CD4-positive, alpha-beta T cell treated with Interleukin-6 at 100 ng/mL for 8 hours (primary cell): ENCODE measurements at places on chromosomes 16 and 17.

DNA sequence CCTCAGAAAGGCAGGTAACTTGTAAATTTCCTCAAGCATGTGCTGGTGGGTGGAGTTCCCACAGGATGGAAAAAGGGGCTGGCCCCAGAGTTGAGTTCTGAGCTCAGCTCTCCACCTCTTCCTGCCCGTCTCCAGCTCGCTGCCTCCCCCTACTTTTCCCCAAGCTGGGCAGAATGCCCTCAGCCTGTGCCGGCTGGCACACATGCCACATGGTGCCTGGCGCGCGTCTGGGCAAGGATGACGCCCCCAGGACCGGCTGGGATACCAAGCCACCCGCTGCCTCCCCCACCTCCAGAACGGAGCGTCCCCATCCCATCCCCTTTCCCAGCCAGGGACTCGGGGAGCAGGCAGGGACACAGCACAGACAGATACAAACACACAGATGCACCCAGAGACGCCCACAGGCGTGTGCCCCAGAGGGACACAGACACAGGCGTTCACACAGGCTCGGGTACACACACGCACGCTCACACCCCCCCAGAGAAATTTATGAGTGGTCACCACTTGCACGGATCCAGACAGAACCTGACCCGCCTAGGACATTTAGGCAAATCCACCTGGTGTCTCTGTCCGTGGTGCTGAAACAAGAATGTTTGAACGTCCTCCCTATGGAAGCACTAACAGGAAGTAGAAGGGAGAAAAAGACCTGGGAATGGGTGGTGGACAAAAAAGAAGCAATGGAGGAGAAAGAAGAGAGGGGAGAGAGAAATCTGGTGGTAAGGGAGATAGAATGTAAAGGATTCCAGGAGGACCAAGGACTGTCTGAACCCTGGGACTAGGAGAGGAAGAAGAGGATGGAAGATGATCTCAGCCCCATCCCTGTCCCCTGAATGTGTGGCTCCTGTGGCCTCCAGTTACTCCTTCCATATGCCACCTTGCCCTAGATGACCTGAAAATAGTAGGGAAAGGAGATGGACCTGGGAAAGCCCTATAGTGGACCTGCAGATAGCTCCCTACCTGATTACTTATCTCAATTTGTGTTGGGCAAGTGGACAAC, 15.5 kb downstream of the NEUROD2 start:
- no peak for DNase-seq

DNA sequence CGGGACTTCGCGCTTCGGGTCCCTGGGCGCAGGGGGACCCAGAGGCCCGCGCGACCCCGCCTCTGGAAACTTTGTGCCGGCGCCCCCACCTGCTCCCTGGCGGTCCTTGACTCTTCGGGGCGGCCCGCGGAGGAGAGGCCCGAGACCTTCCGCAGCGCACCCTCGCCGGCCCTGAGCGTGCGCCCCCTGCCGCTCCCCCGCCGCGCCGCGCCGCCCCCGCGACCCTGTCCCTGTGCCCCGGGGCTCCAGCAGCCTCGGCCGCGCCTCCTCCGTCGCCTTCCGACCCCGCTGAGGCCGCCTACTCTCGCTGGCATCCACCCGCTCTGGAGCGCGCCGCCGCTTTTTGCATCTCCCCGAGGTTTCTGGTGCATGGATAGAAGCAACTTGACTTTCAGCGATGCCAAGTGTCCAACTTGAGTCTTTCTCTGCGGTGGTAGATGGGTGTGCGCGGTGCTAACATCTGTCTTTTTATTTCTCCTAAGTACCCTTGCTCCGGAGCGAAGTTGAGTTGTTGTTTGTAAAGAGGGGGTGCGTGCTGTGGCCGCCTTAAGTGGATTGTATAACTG, 414 bp downstream of the DUSP14 start:
- peak; percentile 56 for DNase-seq

DNA sequence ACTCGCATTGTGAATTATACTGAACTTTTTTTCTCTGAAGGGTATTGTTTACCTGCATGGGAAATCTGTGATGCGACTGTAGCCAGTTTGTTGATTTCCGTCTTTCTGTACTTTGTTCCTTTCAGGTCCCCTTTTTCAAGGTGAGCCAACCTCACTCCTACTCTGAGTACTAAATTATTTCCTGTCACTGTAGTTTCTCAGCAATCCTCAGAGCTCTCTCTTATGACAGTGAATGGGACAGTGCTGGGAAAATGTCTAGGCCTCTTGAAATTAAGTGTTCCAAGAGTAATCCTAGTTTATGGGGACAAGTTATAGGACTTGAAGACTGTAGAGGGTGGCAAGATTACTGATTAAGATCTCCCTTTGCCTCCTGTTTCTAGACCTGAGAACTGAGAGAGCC, 167.6 kb downstream of the CNTNAP4 start:
- DNase-seq = no peak

DNA sequence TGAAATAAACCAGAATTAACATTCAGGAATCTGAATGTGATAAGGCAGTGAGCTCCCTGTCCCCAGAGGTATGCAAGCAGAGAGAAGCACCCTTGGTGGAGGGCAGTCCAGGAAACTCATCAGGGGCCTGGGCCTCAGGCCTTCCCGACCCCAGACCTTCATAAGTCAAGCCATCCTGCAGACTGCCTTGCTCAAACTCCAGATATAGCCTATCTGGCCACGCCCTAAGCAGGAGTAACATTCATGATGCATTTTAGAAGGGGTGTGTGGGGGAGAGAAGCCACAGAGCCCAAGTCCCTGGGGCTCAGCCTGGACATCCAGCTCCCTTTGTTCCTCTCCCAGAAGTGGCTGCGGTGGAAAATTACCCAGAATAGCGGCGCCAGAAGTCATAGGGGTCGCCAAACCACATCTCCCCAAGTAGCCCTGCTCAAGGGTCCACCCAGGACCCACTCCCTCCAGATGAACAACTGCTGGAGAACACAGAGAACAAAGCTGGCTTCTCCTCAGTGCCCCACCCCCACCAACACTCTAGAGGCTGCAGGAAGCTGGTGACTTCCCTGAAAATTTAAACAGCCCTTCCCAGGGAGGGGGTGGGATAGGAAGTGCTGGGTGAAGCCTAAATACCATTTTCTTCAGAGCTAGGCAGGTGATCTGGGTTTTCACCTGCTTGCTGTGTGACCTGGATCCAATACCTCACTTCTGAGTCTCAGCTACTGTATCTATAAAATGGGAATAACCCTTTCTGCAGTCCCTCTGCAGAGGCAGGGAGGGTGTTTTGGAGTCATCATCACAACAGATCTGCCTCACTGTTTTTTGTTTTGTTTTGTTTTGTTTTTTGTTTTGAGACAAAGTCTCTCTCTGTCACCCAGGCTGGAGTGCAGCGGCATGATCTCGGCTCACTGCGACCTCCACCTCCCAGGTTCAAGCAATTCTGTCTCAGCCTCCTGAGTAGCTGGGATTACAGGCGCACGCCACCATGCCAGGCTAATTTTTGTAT, 1.5 kb upstream of the SREBF1 start:
- DNase-seq = no peak

- DNase-seq = no peak
Measured at GRCh38 chr17:74180336-74180735, 23.1 kb upstream of the RPL38 start.

GRCh38 chr16:80974649-80975376, 31.9 kb downstream of the CMC2 start:
- DNase-seq = no peak
